ENCODE measurements at places on chromosomes 11 and 22. TPM values are rescaled to one million over a fixed set of nuclear protein-coding genes. Genes with fewer than 3 reads are reported as not detected.

- DNase-seq: peak; percentile 28
Observed at GRCh38 chr11:118102721-118103261, 16.0 kb upstream of the SMIM35 start.

GRCh38 chr11:76249195-76249741 lies 43.0 kb upstream of the WNT11 start:
- no peak for DNase-seq

- no peak for DNase-seq
Observed at GRCh38 chr11:7892840-7893254, 38.2 kb downstream of the OR10A6 start.

- no peak for DNase-seq
Observed at GRCh38 chr22:27865496-27865895, 53.6 kb downstream of the PITPNB start.

DNA sequence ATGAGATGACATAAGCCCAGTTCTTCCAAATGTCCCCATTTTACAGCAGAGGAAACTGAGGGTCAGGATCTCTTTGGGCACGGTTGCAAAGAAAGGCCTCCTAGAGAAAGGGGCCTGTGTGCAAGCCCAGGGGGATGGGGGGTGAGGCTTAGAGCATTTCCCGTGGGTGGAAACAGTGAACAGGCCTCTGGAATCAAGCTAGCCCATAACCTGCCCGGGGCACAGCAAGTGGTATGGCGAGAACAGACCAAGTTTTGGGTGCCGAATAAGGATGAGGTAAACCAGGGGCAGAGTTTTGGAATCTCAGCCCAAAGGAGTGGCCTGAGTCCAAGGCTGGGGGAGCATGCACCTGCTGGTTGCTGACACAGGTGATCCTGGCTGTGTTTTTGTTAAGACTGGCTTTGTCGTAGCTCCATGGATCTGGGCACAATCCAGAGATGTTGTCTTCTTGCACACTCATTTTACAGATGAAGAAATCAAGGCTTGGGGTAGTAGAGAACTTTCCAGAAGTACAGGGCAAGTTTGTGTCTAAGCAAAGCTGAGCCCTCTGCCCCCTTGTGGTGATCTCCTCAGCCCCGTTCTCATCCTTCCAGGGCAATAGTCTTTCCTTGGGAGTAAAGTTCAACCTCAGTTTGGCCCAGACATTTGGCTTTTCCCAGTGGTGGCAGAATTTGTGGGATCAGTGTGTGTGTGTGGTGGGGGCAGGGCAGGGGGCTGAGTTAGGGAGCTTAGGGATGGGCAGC lies 53.5 kb upstream of the MYEOV start:
- peak; percentile 33 for DNase-seq

- no peak for DNase-seq
Observed at GRCh38 chr22:39529487-39529851, 3.1 kb downstream of the RPS19BP1 start.

- no peak for DNase-seq
Observed at GRCh38 chr11:77468527-77468926, 5.4 kb downstream of the PAK1 start.

DNA sequence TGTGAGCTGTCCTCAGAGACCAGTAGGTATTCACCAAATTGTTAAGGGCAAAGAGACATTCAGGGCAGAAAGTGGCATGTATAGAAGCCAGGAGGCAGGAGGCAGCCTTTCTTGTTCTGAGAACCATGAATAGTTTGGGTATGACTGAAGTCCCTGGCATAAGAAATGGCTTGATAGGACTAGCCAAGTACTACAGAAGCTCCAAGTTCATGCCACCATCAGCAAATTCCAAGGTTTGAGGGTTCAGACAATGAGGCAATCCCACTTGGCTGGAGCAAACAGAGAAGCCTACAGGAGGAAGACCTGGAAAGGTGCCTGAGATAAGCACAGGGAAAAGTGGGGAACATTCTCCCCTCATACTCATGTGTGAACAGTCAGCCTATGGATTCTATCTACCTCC lies 25.8 kb downstream of the XRRA1 start:
- no peak for DNase-seq

DNA sequence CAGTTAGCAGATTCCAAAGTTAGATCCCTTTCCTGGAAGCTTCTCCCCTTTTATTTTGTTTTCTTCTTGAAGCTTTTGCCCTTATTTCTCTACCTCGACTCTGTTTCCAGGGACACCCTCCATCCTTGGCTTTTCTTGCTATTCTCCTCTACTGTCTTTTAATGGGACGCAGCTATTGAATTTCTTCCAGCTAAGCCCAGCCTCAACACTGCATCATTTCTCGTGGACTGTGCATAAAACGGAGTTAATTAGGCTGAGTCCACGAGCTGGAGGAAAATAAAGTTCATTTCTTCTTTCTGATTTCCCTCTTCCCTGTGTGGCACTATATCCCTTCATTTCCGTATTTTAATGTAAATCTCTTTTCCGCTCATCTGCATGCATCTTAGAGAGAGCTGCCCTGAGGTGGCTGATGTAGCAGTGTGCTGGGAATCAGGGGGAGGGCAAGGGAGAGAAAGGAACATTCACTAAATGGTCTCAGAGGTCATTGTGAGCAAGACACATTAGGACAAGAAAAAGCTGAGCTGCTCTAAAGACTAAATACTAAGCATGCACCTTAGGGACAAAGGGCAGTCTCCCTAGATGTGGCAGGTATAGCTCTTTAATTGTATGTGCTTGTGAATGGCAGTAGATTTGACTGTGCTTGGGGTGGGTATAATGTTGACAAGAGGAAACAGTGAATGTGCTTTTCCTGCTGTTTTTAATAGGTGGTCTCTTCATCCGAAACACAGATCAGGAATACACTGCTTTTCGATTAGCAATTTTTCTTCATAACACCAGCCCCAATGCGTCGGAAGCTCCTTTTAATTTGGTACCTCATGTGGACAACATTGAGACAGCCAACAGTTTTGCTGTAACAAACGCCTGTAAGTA lies 1.9 kb downstream of the GRIA4 start:
- DNase-seq: no peak

DNA sequence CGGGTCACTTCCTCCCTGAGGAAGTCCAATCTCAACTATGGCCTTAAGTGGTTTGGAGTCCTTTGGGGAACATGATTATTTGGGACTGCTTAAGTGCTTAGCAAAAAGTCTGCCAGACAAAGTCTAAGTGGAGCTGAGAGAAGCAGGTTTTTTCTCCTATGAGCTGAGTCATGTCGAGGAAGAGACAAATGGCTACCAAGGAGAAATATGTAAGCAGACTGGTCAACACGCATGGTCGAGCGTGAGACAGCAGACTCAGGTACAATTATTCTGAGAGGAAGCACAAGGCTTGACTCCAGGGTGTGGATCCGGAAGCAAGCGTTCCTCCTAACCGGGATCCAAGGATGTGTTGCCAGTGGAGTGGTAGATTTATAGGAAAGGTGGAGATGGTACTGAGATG lies 30.6 kb downstream of the UBASH3B start:
- peak; percentile 74 for DNase-seq

DNA sequence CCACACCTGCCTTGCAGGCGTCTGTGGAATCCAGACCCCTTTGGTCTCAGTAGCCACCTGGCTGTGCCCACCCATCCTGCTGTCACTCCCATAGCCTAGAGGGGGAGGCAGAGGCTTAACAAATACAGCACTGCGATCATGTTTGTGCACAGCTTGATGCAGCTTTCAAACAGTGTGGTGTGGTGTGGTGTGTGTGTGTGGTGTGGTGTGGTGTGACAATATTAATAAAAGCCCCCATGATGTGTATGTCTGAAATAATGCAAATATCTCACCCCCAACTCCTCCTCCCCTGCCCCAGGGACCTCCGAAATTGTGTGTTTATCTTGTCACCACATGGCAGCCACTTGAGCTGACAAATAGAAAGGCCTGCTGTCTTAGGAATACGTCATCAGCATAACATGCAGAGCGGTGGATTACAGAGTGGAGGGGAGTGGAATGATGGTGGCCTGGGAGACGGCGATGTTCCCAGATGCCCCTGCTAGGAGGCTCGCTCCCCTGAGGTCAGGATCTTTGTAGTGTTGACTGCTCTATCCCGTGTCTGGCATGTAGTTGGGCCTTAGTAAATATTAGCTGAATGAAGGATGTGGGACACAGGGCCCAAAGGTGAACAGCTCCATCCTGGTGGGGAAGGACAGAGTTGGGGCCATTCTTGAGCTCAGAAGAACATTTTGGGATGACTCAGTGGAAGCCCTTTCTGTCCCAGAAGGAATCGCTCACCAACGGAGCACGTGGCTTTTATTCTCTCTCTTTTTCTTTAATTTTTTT lies 2.8 kb downstream of the PDXP start:
- no peak for DNase-seq

DNA sequence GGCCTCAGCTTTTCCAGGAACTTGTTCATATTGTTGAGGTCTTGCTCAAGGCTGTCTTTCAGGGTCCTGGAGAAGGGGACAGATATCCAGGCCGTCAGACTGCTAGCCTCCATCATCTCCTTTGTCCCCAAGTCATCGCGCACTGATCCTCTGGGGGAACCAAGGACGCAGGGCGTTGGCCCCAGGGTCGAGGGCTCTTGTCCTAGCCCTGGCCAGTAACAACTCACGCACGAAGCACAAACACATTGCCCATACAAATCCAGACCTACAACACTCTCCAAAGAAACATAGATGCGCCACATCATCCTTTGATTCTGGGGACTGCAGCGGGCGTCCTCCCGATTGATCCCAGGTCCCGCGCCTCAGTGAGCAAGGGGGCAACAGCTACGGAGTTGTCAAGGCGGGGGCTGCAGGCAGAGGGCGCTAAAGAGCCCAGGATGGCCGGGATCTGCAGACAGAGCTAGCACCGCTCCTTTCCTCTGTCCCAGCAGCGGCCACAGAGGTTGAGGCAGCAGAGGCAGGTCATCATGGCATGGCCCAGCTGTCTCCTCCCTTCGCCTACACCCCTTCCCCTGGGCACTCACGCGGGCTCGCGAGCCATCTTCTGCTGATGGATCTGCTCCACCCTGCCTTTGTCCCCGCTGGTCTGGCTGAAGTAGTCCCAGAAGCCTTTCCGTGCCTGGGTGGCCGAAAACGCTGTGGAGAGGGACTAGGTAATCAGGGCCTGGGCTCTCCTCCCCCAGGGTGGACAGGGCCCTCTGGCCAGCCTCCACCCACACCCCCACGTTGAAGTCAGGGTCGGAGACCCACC lies 472 bp downstream of the APOA5 start:
- peak; percentile 79 for DNase-seq

DNA sequence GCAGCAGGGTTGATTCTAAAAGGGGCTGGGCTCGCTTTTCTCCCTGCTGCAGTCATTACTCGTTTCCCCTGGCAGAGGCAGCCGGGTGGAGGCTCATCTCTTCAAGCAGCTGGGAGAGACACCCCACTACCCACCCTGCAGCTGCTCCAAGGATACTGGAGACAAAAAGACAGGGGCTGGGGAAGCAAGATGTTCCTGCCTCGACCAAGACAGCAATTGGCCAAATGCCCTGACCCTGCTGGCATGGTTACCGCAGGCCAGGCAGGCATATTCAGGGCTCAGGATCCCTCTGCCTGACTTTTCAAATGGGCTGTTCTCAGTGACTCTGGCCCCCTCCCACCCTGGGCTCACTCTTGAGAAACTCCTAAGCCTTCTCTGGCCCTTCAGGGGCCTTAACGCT lies 6.8 kb upstream of the RGL4 start:
- no peak for DNase-seq

CCDC88B gene
- 2.8 TPM for total RNA-seq

RAC2 gene
- 6.0 TPM for total RNA-seq

BBOX1 gene
- total RNA-seq: 25.5 TPM

OR8D1 gene
- not detected for total RNA-seq

MED19 gene
- total RNA-seq: 24.6 TPM

All from thyroid gland (tissue), 4 donors.